ENCODE measurements at places on chromosomes 5 and 9. TPM values are rescaled to one million over a fixed set of nuclear protein-coding genes. Genes with fewer than 3 reads are reported as not detected.

DNA sequence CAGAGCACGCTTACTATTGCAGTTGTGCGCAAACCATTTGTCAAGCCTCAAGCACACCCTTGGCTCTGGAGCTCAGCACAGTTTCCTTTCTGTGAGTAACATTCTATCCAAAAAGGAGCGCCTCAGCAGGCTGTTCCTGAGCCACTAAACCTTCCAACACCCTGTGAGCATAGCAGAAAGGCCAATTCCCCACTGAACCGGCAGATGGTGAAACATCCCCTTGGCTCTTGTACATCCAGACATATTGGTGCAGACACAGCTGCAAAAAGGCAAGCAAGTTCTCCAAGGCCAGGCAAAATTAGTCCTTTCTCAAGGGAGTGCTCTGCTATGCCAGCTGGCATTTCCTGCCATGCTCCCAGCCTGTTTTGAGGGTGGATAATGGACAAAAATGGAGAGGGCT is 44.1 kb upstream of the CEMIP2 start:
- no peak overlapping the region for H3K4me3 ChIP-seq
- no peaks in the 10 kb centered on the region for H3K36me3 ChIP-seq
- no peak overlapping the region for H3K27ac ChIP-seq
- no peak for DNase-seq

- peaks cover 3% of the 10 kb centered on the region for H3K36me3 ChIP-seq
- no peak for DNase-seq
- H3K27ac ChIP-seq: peak overlapping the region; percentile 89
- H3K4me3 ChIP-seq: no peak overlapping the region
- H3K4me1 ChIP-seq: peaks cover 72% of the 10 kb centered on the region
These were observed 194.9 kb downstream of the PALM2AKAP2 start for GRCh38 chr9:109974918-109975276.

- DNase-seq: no peak
- no peak overlapping the region for H3K4me3 ChIP-seq
- no peaks in the 10 kb centered on the region for H3K36me3 ChIP-seq
- H3K4me1 ChIP-seq: peaks cover 3% of the 10 kb centered on the region
- H3K27me3 ChIP-seq: no peaks in the 10 kb centered on the region
These were observed 18.5 kb upstream of the GNE start for GRCh38 chr9:36276781-36277181.

DNA sequence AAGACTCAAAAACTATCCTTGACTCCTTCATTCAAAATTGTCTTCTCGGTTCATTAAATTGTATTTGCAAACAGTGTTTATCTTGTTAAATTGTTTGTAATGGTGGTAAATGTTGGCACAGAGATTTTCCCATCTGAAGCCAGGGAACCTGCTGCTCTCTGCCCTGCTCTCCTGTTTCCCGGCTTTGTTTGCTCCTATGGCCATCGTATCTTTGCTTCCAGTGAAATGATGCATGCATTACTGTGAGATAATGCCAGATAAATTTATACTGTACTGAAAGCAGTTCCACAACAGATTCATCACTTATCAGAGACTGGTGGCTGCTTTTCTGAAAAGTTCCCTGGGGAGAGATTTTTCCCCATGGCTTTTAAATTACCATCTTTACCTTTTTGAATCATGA is 81.4 kb downstream of the CD180 start:
- no peak overlapping the region for H3K4me3 ChIP-seq
- no peaks in the 10 kb centered on the region for H3K27me3 ChIP-seq
- no peak for DNase-seq
- peaks cover 25% of the 10 kb centered on the region for H3K36me3 ChIP-seq

GRCh38 chr5:16992006-16992405 is 55.9 kb upstream of the MYO10 start:
- H3K27ac ChIP-seq: no peak overlapping the region
- H3K27me3 ChIP-seq: peaks cover 12% of the 10 kb centered on the region
- no peaks in the 10 kb centered on the region for H3K36me3 ChIP-seq
- H3K4me1 ChIP-seq: peaks cover 7% of the 10 kb centered on the region
- DNase-seq: no peak
- no peak overlapping the region for H3K4me3 ChIP-seq

The NKD2 gene
- total RNA-seq: 0.86 TPM

DNA sequence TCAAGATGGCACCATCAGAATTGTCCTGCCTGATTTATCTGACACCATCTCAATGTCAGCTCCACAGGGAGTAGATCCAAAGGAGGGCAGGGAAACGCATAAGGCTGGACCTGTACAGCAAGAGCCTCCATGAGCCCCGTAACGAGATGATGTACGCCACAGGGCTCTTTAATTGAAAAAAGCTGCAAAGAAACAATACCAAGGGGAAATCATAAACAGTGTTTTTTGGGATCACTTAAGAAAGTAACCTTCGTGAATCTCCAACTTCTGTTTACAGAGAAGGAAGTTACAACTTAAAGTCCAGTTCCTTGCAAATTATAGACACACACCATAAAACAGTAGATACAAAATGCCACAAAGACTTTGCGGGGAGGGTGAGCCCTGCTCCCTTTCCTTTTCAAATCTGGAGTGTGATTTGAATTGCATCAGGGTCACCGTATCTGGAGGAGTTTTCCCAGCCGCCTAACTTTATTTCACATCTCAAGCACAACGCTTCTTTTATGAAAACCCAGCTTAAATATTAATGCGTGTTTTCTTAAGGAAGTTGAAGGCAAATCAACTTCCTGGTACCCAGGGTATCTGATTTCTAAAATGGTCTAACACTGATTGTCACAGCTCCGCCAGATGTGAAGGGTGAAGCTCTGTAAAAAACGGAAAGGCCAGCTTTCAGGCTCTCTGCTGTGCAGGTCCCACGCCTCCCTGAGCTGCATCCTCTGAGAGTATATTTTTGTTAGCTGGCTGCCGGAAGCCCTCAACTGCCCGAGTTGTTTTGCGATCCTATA is 88.9 kb downstream of the EBF1 start:
- H3K27ac ChIP-seq: no peak overlapping the region
- H3K36me3 ChIP-seq: no peaks in the 10 kb centered on the region
- peaks cover 12% of the 10 kb centered on the region for H3K27me3 ChIP-seq
- H3K4me1 ChIP-seq: peaks cover 10% of the 10 kb centered on the region
- H3K4me3 ChIP-seq: peak overlapping the region; percentile 35
- no peak for DNase-seq

The SARDH gene
- total RNA-seq: 7.8 TPM

DNA sequence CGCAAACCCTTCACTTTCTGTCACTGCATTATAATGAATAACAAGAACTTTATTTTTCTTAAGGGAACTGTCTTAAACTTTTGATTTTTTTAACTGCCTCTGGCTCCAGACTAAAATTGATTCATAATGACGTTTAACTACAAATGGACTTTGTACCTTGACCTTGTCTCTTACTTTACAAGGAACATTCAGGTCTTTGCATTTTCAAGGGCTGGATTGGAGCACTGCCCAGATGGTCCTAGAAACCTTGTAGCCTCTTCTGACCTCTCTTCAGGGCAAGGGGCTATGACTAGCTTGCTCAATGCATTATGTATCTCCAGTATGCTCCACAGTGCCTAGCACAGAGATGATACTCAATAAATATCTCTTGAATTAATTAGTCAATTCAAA is 612.6 kb upstream of the CLINT1 start:
- H3K27me3 ChIP-seq: no peaks in the 10 kb centered on the region
- H3K4me3 ChIP-seq: no peak overlapping the region
- no peaks in the 10 kb centered on the region for H3K36me3 ChIP-seq
- no peak overlapping the region for H3K27ac ChIP-seq

DNA sequence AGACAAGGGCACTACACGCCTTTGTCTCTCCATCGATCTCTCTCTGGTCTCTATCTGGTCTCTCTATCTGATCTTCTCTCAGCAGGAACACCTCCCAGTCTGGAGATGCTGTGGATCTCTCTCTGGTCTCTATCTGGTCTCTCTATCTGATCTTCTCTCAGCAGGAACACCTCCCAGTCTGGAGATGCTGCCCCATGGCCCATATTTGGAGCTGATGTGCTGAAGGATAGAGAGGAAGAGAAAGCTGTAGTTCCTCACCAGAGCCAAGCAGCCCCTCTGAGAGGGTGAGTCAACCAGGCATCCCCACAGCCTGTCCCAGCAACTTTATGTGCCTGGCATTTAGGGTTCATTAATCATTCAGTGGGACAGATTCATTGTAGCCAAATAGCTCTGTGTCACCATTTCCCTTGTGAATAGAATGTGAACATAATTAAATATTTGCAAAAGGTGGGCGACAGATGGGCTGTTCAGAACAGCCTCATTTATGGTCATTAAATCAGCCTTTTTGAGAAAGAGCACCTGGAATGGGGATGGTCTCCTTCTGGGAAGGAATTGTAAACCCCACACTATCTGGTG is 189.3 kb upstream of the MAST4 start:
- no peak overlapping the region for H3K27ac ChIP-seq
- no peak for DNase-seq
- no peak overlapping the region for H3K4me3 ChIP-seq
- no peaks in the 10 kb centered on the region for H3K4me1 ChIP-seq
- H3K36me3 ChIP-seq: no peaks in the 10 kb centered on the region

DNA sequence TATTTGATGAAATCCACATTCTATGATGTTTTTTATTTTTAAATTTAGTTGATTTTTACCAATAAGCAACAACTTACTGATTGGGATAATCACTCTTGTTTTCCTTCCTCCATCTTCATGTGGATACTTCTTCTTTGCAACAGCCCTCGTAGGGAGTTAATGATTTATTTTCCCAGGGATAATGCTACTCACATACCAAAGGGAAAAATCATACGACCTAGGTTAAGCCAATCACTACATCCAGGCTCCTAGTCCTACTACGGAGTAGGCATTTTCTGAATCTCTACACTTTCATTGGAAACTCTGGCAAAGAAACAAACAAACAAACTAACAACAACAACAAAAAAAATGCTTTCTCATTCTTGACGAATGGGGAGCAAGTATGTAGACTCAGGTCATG is 663.4 kb downstream of the PTPRD start:
- H3K36me3 ChIP-seq: no peaks in the 10 kb centered on the region
- no peaks in the 10 kb centered on the region for H3K4me1 ChIP-seq
- H3K27ac ChIP-seq: no peak overlapping the region
- H3K27me3 ChIP-seq: no peaks in the 10 kb centered on the region
- no peak overlapping the region for H3K4me3 ChIP-seq

The SLC36A2 gene
- not detected for total RNA-seq

DNA sequence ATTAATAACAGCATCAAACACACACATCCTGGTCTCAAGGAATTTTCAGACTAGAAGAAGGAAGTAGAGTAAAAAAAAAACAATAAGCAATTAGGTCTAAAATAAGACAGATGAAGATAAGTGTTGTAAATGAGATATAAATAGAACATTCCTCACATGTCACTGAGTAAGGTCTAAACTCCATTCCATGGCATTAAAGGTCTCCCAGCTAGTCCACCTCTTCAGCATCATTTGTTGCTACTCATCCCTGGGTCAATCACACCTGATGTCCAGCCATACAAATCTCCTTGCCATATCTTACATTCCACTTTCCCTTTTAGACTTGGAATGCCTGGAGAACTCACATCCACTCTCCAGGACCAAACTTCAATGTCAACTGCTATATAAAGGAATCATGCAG is 214.1 kb upstream of the KLF4 start:
- no peak for DNase-seq
- no peaks in the 10 kb centered on the region for H3K4me1 ChIP-seq
- peaks cover 2% of the 10 kb centered on the region for H3K27me3 ChIP-seq

DNA sequence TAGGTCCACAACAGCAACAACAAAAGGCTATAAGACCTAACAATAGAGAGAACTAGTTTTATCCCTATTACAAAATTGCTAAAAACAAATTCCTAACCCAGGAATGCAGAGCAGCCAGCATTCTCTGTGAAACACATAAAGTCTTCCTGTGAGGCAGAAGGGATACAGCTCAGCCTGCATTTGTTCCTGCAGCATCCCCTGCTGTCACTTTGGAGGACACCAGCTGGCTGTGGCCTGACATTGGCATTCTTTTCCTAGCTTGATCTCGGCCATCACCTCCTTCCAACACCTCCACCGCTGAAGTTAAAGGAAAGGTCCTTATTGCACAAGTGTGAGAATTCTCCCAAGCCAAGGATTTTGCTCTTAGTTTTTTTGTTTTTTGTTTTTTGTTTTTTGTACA is 186.1 kb downstream of the SNCAIP start:
- no peaks in the 10 kb centered on the region for H3K36me3 ChIP-seq
- no peaks in the 10 kb centered on the region for H3K4me1 ChIP-seq
- peaks cover 2% of the 10 kb centered on the region for H3K27me3 ChIP-seq
- no peak overlapping the region for H3K4me3 ChIP-seq
- no peak overlapping the region for H3K27ac ChIP-seq
- no peak for DNase-seq

GRCh38 chr5:149172709-149173505 is 31.6 kb downstream of the ABLIM3 start:
- no peaks in the 10 kb centered on the region for H3K36me3 ChIP-seq
- no peak for DNase-seq
- no peak overlapping the region for H3K4me3 ChIP-seq
- peaks cover 7% of the 10 kb centered on the region for H3K4me1 ChIP-seq
- H3K27me3 ChIP-seq: peaks cover 10% of the 10 kb centered on the region

The FIBCD1 gene
- total RNA-seq: not detected

The LEAP2 gene
- 2.5 TPM for total RNA-seq

GRCh38 chr9:116394894-116395698 is 241.5 kb downstream of the PAPPA start:
- H3K27me3 ChIP-seq: no peaks in the 10 kb centered on the region
- no peaks in the 10 kb centered on the region for H3K36me3 ChIP-seq
- no peak overlapping the region for H3K4me3 ChIP-seq
- DNase-seq: no peak

DNA sequence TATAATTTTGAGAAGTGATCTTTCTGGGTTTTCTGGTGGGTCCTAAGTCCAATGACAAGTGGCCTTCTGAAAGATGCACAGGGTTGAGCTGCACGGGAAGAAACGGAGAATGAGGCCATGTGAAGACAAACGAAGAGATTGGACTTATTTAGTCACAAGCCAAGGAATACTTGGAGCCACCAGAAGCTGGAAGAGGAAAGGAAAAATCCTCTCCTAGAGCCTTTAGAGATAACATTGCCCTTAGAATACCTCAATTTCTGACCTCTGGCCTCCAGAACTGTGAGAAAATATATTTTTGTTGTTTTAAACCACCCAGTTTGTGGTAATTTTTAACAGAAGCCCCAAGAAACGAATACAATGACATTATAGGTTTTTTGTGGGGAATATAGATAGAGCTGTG is 360.5 kb upstream of the TARS1 start:
- no peaks in the 10 kb centered on the region for H3K36me3 ChIP-seq
- DNase-seq: no peak
- no peak overlapping the region for H3K4me3 ChIP-seq
- no peak overlapping the region for H3K27ac ChIP-seq

The RICTOR gene
- 23.2 TPM for total RNA-seq

DNA sequence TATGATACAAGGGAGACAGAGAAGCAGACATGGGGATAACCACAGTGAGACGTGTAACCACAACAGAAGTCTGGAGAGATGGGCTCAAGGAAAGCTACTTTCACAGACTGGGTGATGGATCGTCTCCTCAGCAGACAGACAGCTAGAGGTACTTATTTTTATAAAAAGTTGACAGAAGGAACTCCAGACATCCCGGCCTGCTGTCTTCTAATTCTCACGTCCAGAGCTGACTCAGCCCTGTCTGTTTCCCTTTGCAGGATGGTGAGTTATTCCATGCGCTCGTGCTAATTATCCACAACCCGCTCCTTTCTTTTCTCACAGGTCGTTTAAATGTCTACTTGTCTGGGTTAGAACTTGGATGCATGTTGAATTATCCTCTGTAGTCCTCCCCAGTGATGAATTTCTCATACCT is 304.5 kb downstream of the CWC27 start:
- peaks cover 11% of the 10 kb centered on the region for H3K4me1 ChIP-seq
- peaks cover 8% of the 10 kb centered on the region for H3K27me3 ChIP-seq
- no peaks in the 10 kb centered on the region for H3K36me3 ChIP-seq
